RKO (cell line): ENCODE measurements at places on chromosomes 6 and 20.

GRCh38 chr20:50314678-50315335 lies 124.2 kb downstream of the CEBPB start:
- DNase-seq, result no peak

- DNase-seq, result no peak
Observed at GRCh38 chr20:55684578-55684977, 320.7 kb downstream of the CBLN4 start.

DNA sequence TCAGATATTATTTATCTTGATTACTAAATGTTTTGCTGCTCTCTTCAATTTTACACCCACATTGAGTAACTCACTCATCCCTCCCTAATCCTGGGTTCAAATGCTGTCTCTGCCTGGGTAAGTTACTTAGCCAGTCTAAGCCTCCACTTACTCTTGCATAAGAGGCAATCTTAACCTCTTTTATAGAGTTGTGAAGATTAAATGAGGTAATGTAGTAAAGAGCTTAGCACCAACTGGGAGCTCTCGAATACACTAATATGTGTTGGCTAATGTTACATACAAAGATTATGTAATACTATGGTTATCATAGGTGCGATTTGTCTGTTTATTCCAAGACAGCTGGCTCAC lies 134.4 kb upstream of the STMND1 start:
- no peak for DNase-seq

GRCh38 chr20:3738111-3739053 lies 5.9 kb downstream of the HSPA12B start:
- no peak for DNase-seq

DNA sequence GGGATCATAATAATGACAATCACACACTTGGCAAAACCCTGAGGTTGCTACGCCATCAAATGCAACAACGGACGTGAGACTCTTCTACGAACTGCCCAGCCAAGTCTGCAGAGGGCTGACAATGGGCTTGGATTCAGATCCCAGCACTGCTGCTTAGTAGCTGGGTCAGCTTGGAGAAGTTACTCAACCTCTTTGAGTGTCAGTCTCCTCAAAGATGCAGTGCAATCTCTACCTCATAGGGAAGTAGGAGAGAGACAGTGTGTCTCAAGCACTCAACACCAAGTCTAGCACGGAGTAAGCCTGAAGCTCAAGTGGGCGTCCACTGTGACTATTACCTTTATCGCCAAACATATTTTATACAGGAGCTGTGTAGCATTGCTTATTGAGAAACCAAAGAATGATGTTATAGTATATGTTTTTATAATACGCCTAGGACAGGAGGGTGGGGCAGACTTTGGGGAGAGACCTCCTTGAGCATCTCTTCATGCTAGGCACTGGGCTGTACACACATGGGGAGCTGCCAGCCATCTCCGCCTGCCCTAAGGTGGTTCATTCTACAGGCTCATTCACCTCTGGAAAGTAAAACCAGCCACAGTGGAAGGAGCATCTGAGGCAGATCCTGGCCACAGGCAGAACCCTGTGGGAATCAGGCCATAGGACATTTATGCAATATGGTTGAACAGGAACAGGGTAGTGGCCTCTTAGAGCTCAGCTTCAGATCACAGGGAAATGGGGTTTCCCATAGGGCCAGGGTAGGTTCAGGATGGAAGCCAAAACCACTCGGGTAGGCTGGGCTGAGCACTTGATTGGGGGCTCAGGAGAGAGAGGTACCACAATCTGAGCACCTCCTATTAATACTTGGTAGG lies 160.2 kb downstream of the MRPL14 start:
- no peak for DNase-seq
